ENCODE measurements at places on chromosomes 3 and 15. TPM values are rescaled to one million over a fixed set of nuclear protein-coding genes. Genes with fewer than 3 reads are reported as not detected.

PCBP4 gene
- total RNA-seq: 19.2 TPM

PEAK1 gene
- total RNA-seq: 61.9 TPM

- DNase-seq: peak; percentile 2
Observed at GRCh38 chr15:64216730-64217428, 54.1 kb upstream of the PPIB start.

GRCh38 chr3:147409143-147410115, at the start of gene ZIC1:
TSS of gene ZIC1 (plus strand) at chr3:147409365. CDS start at chr3:147410113, 748 bp downstream.
- no peak for DNase-seq

DNA sequence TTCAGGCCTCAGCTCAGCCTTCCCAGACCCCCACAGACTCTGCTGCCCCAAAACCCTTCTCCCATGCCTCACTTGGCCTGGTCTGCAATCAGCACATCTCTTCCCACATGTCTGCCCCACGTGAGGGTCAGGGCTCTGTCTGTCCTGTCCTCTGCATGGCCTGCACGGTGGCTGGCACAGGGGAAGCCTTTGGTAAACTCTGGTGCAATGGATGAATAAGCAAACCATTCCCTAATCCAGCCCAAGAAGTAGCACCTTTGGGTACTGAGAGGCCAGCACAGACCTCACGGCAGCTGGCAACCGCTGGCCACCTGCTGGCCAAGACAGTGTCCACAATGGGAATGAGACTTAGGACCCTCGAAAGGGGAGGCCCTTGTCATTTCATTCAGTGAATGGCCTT, 27.7 kb downstream of the ABTB1 start:
- DNase-seq: no peak

DNA sequence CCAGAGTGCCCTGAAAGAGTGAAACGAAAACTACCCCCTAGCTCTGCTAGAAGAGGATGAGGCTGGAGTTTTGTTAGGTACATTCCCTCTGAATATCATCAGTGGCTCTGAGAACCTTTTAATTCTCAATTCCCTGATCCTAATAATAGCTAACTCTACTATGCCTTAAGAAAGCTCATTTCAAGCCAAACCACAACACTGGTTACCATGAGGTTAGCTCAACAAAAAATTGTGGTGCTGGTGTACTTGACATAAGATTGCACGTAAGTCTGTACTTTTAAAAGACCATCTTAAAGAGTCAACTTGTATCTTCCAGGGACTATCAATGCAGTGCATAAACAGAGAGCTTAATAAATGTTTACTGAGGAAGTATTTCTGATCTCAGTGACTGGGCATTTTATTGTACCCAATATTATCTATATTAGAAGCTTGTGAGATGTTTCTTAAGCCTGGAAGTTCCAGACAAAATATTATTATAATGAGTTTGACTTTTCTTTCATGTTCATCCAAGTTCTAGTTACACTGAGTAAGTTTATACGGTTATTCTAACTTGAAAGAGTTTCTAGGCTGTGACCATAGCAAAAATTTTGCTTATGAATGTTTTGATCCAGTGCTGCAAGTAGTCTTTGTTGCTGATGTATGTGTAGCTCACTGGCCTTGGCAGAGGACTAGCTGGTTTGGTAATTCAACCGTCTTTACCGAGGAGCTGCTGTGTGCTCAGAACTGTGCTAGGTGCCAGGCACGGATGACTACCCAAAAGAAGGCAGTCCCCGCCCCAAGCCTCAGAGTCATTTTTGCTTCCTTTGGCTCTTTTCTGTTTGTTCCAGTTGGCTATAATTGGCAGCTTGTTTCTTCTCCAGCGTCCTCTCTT, 334.4 kb upstream of the TRIM42 start:
- DNase-seq: no peak

GRCh38 chr3:8650583-8651416, 6.2 kb upstream of the SSUH2 start:
- DNase-seq: no peak

DNA sequence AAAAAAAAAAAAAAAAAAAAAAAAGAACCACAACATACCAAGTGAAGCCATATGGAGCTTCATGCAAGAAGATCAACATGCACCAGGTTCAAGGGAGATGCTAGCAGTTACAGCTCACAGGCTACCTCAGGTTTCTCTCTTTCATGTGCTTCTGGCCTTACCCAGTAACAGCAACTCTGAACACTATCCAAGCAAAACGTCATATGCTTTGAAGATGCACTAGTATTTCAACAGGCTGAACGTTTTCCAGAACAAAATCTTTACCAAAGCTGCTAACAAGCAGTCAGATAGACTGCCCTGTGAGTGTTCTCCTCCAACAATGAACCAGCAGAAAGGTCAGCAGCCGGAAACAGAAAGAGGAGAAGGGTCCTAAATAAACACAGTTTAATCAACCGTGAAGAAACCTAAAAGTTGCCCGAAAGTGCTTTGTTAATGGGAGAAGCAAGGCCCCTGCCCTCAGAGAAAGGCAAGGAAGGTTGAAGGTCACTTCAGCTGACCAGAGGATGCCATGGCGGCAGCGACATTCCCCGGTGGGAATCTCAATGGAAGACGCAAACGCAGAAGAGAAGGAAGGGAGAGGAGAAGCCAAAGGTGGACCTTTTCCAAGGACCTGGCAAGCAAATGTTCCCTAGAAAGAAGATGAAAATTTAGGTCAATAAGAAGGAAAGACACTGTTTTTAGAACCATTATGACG, 80.1 kb downstream of the CCNL1 start:
- no peak for DNase-seq

CEP152 gene
- total RNA-seq: 4.4 TPM

DNA sequence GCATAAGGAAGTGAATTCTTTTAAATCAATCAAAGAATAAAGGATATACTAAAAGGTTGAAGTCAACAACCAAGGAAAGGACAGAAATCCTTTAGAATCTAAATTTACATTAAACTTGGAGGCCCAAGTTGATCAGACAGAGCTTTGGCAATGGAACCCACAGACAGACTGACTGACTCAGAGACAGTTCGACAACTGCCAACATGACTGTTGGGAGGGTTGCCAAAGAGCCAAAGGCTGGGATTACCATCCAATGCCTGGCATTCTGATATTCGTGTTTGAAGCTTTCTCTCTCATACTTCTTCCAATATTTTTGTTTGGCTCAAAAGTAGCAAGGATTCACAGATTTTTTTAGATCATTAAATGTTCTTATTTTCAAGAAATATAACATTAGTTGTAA, 406.1 kb downstream of the PLCL2 start:
- DNase-seq: no peak

IL17RD gene
- total RNA-seq: 0.20 TPM

GRCh38 chr3:160331127-160331937, 67.7 kb downstream of the IFT80 start:
- no peak for DNase-seq

DNA sequence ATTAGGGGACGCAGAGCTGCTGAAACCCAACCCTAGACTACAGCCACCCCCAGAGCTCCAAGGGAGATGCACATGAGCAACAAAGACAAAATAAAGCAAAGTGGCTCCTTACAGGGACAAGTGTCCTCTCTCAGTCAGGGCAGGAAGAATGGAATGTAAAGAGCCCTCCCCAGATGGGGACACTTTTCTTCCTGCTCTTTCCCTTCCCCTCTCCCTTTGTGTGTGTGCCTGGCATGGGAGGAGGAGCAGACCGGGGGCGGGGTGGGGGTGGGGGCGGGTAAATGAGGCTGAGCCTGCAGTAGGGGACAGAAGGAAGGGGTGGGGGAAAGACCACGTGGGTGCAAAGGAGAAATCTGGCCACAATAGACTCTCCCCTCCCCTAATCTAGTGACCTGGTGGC, 37.4 kb downstream of the ACAA1 start:
- DNase-seq: no peak

GPR149 gene
- total RNA-seq: not detected

- no peak for DNase-seq
Observed at GRCh38 chr3:136068708-136069107, 103.2 kb downstream of the PPP2R3A start.

DNA sequence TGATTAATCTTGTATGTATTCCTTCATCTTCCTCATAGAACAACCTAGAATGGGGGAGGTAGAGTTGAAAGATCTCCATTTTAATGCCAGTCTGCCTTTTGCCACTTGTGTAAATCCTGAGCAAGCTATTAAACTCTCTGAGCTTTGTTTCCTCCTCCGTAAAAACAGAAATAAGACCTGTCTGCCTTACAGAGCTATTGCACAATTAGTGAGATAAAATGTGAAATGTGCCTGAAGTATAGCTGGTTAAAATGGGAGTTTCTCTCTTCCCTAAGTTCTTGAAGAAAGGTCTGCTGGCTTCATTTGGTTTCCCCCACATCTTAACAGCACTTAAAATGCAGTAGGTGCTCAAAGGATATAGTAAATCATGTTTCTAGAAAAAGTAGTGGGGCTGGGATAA, 19.0 kb downstream of the ALDH1A2 start:
- no peak for DNase-seq

GRCh38 chr3:124221422-124221821, 229.5 kb upstream of the ROPN1 start:
- DNase-seq: no peak

GRCh38 chr3:172520301-172520831, 2.9 kb downstream of the TNFSF10 start:
- peak; percentile 97 for DNase-seq

IMPG2 gene
- 0.99 TPM for total RNA-seq

GRCh38 chr3:9727041-9727595, 4.4 kb upstream of the BRPF1 start:
- no peak for DNase-seq

GRCh38 chr3:32483772-32484171, 18.9 kb downstream of the CMTM6 start:
- no peak for DNase-seq

DNA sequence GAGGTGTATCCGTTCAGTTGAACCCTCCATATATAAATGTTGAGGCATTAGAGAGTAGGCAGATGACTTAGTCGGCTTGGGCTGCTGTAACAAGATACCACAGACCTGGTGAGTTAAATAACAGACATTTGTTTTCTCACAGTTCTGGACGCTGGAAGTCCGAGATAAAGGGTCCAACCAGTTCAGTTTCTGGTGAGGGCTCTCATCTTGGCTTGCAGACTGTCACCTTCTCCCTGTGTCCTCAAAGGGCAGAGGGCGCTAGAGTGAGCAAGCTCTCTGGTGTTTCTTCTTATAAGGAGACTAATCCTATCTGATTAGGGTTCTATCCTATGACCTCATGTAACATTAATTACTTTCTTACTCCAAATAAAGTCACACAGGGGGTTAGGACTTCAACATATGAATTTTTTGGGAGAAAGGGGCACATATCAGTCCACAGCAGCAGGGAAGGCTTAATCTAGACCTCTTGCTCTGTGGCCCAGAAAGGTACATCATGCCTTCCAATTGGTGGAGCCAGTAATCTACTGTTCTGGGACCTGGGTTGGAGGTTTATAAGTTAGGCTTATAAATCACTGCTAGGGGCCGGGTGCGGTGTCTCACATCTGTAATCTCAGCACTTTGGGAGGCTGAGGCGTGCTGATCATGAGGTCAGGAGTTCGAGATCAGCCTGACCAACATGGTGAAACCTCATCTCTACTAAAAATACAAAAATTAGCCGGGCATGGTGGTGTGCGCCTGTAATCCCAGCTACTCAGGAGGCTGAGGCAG, 26.3 kb upstream of the SLC28A2 start:
- no peak for DNase-seq

A4GNT gene
- total RNA-seq: not detected

DNA sequence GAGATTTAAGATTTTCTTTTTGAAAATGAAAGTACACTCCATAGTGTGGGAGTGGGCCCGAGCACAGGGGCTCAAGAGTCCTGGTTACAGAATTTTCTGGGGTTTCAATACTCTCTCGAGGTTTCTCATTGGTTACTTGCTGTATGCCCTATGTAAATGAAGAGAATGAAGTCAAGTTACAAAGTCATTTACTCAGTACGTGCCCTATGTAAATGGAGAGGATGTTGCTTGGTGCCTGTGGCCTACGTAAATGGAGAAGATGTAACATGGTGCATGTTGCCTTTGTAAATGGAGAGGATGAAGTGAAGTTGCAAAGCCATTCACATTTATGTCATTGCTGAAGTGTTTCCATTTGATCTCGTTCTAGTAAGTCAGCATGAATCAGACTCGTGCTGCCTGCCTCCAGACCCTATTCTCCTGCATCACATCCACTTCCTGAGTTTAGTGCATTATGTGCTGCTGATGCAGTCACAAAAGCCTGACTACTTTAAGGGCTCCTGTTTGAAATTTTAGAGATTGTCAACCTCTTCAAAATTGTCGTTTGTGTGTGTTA, 302.0 kb downstream of the ZBBX start:
- DNase-seq: no peak

DNA sequence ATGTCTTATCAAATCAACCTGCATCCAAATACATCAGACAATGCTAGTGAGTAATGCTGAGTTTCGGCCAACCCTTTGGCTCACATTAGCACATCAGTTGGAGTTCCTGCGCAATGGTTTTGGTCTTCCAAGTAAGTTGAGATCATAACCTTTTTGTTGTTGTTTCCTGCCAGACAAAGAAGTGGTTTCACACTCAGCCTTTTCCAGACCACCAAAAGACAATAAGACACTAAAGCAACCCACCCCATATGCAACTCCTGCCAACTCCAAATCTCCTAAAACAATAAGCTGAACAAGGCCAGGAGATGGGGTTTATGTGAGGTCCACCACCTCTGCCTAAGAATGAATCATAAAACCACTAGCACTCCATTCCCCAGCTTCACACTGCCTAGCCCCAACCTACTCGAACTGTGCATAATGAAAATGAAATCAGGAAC, 177.0 kb downstream of the ERC2 start:
- no peak for DNase-seq

DNA sequence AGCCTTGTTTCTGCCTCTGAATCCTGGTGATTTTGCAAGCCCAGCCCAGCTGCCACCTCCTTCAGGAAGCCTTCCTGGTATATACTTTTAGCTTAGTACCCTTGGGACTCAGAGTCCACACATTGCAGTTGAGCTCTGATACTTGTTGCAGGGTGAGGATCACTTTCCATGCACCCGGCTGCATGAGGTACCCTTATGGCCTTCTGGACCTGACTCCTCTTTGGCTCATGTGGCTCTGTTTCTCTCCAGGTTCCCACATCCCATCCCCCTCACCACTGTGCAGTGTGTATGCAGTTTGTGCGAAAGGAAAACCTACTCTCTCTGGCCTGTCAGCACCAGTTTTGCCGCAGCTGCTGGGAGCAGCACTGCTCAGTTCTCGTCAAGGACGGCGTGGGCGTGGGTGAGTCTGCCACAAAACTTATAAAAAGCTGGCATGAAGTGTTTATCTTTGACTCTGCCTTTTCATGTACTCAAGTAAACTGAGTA, 23.1 kb upstream of the P4HTM start:
- no peak for DNase-seq

Data from lung microvascular endothelial cell (primary cell).